KBM-7 (cell line): ENCODE measurements at places on chromosomes 4 and X.

DNA sequence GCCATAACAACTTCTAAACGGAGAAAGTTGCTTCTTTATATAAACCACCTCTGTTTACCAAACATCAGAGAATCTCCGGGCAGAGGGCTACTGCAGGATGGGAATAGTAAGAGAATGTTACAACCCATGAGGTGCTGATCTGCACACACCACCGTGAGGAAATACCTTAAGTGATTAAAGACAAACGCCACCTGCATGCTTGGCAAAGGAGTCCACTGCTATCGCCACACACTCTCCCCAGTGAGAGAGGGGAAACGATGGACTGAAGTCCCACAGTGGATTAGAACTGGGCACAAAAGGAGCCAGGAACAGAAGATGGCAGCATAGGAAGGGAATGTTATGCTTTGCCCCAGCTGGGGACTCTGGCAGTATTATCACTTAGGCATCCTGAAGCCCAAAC, 15.6 kb downstream of the MAML3 start:
- no peak for DNase-seq

- DNase-seq: no peak
Observed at GRCh38 chr4:161907590-161907955, 256.2 kb downstream of the FSTL5 start.

DNA sequence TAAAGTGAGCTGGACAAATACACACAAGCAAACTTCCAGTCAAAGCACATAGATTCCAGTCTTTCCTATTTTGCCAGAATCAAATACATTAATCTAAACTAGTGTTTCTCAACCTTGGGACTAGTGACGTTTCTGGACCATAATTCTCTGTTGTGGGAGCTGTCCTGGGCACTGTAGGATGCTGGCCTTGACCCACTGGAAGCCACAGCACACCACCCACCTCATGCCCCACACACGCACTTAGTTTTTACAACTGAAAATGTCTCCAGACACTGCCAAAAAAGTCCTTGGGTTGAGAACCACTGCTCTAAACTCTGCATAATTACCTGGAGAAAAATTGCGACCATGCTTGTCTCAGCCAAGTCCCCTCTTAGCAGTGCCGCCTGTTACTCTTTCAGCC, 57.6 kb downstream of the MAP3K15 start:
- DNase-seq: no peak

DNA sequence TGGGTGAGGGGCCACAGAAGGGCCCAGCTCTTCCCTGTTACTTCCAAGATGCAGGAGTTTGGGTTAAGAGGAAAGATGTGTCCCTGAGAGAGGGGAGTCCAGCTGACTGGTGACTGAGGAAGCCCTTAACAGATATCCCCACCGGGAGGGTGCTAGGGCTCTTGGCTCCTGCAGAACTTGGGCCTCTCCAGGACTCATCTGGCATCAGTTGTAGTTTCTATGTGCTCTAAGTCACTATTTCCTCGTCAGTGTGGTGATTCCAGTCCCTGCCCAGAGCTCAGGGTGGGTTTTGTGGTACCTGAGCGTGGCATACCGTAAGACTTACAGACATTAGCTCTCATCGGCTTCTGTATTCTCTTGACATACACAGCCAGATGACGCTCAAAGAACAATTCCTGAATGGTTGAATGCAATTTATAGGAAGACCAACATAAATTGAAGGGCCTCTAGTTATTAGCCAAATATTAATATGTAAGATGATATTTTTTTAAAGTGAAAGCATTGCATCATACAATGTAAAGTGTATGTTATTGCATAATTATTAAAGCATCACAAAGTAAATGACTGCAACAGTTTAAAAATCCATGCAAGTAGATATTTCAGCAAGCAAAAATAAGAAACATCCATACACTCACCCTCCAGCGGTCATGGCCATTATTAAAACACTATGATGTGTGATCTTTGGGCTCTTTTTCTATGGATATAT, 195.5 kb downstream of the PTTG2 start:
- DNase-seq: no peak

- DNase-seq: no peak
Observed at GRCh38 chr4:114017120-114017917, 37.9 kb upstream of the ARSJ start.

DNA sequence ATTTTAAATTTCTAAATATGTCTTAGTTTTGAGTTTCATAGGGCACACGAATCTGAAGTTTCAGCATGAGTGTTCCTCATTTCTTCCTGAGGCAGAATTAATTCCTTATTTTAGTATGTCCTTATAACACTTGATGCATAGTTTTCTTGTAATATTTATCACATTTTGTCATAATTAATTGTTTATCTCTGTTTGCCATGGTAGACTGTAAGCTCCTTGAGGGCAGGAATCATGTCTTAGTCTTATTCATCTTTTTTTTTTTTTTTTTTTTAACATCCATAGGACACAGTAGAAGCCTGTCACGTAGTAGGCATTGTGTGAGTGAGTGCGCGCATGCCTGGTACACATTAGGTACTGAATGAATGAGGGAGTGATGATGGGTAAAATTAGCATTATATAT, 131.7 kb downstream of the STAG2 start:
- no peak for DNase-seq

GRCh38 chr4:155777971-155778735, 19.3 kb downstream of the GUCY1B1 start:
- DNase-seq: no peak

DNA sequence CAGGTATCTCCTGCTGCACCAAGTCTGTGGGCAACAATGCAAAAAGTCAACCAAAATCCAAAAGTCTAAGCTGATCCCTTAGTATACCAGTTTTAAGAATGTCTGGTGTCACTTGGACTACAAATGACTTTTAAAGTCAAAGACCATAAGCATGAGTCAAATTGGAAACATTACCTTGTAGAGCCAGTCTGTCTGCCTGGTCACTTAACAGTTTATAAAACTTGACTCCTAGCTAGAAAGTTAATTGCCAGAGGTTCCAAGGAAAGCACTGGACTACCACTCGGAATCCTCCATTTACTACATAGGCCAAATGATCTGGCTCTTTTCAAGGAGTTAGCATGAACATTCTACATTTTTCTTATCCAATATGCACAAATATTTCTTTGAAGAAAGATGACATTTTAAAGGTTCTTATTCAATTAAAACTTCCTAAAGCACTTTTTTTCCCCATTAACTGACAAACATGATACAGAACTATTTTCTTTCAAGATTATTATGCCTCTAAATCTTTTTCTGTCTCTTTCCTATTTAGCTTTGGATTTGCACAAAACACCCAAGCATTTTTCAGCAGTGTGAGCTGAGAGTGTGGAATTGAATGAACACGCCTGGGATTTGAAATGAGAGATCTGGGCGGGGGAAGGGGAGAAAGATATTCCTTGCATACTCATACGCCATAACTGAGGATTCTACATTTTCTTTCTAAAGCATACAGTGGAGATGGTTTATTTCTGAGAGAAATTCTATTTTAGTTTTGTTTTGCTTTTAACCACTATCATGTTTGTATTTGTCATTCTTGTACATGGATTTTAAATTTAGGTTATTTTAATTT, 188.4 kb downstream of the SHROOM3 start:
- DNase-seq: no peak

GRCh38 chr4:6177587-6178197, 22.7 kb downstream of the JAKMIP1 start:
- DNase-seq: peak; percentile 24

DNA sequence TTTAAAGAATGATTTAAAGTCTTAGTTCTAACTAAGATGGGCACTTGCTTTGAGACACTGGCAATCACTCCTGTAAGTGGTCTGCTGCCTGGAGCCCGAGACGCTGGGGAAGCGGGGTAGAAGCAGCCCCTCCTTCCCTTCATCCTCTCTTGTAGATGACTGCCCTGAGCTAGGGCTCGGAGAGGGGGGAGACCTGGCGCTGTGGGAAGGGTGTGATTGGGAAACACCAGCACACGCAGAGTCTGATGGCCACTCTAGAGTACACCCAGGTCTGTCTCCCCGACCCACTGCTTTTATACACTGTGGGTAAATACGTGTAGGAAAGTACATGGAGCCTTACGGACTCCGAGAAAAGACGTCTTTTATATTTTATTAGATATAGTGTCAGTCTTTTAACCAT, 24.0 kb downstream of the LRP2BP start:
- no peak for DNase-seq

- DNase-seq: peak; percentile 43
Observed at GRCh38 chr4:180028682-180029081, 2214.5 kb upstream of the TENM3 start.
